ENCODE measurements at places on chromosomes 16 and 17.

GRCh38 chr16:84136331-84137125 is 8.4 kb downstream of the HSDL1 start:
- DNase-seq, result no peak

DNA sequence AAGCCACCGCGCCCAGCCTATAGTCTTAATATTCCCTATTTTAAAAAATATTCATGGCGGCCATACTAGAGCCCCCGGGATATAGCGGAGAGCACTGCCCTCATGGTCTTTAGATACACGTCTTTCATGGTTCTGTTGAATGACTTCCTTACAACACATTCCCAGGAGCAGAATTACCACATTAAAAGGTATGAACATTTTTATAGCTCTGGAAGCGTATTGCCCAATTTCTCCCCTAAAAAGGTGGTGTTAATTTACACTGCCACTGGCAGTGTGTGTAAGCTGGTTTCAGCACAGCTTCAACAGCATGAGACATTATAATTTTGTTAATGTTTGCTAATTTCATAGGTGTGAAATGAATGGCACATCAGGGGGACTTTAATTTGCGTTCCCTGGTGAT is 19.0 kb downstream of the C17orf100 start:
- no peak for DNase-seq

DNA sequence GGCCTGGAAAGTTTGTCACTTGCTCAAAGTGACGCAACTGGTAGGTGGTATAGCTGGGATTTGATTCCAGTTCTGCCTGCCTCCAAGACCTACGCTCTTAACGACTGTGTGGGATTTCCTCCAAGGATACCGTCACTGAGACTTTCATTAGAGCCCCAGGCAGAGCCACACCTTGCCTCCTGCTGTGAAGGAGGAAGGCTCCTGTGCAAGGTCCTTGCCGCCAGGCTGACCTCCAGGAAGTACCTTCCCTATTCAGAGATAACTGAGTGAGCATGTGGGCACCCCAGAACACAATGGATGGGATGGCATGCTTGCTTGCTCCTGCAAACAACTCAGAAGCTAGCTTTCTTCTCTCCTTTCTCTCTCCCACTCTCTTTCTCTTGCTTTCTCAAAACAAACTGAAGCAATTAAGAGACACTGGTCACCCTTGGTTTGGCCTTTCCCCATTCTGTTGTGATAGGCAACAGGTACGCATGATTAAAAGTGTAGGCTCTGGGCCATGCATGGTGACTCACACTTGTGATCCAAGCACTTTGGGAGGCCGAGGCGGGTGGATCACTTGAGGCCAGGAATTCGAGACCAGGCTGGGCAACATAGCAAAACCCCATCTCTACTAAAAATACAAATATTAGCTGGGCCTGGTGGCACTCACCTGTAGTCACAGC is 30.7 kb downstream of the CACNG3 start:
- no peak for DNase-seq

GRCh38 chr16:9081843-9082242 is 9.6 kb upstream of the HAPSTR1 start:
- DNase-seq, result no peak

DNA sequence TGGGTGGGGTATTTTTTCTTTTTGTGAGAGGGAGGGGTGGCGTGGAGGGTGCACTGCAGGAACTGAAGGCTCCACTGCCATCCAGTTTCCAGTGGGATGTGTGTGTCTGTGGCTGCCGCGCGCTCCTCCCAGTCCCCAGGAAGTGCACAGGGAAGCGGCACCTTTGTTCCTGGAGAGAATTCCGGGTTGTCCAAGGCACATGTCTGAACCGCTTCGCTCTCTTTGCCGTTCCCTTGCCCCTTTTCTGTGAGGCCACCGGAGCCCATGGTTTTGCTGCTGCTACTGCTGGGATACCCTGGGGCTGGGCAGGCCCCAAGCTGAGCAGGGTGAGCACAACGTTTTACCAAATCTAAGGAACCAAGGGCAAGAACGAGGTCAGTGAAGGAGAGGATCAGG is 19.5 kb downstream of the ACSF3 start:
- DNase-seq, result no peak

DNA sequence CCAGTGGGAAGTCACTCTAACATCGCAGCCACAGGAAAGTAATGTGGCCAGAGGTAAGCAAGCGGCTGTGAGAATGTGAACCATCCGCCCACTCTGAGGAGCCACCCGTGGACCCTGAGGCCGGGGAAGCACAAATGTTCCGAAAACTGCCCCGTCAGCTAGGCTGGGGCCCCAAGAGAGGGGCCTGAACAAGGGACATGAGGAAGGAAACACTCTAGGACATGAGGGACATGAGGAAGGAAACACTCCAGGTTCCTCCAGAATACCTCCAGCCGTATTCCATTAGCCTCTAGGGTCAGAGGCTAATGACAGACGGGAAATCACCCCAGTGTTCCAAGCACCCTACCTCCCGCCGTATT is 317 bp downstream of the TEFM start:
- no peak for DNase-seq

GRCh38 chr17:11334493-11334892 is 93.5 kb downstream of the SHISA6 start:
- no peak for DNase-seq

DNA sequence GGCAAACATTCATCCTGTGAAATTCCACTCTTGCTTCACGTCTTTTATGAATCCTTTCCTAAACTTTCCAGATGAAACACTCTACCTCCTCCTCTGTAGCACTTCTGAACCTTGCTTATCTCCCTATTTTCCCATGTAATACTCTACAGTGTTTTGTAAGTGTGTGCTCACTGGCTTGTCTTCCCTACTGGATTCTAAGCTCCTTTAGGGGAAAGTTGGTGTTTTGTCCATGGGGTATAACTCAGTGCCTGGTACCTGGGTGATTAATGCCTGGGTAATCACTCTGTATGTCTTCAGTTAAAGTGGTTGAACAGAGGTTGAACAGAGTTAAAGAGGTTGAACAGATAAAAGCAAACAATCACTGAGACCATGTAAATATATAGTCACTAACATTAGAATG is 3.8 kb upstream of the KAT7 start:
- DNase-seq, result no peak

DNA sequence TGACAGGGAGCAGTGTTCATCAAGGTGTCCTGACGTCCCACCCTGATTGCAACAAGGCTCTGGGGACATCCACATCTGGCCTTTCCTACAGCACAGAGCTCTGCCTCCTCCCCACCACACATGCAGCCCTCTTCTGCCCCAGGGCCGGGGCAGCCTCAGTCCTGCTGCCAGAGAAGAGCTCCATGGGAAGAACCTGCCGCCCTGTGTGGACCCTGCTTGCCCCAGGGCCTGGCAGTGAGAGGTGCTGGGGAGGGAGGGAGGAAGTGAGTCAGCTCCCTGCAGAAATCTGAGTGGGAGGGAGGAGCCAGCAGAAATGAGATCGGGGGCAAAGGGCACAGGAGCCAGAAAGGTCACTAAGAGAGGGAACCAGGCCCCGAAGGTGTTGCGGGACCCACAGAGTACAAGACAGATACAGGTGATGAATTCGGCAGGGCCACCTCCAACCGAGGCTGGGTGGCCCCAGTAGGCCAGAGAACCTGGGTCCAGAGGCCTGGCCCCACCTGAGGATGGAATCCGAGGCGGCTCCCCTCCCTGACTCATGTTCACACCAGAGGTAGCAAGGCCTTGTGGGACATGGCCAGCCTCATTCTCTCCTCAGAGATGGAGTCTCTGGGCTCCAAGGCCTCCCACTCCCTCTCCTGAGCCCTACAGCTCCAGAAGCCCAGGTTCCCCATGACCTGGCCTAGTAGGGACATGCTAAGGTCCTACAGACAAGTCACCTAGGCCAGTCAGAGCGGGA is 24.8 kb downstream of the MYO18A start:
- peak; percentile 44 for DNase-seq

GRCh38 chr17:73623247-73623646 is 21.0 kb downstream of the SDK2 start:
- no peak for DNase-seq

DNA sequence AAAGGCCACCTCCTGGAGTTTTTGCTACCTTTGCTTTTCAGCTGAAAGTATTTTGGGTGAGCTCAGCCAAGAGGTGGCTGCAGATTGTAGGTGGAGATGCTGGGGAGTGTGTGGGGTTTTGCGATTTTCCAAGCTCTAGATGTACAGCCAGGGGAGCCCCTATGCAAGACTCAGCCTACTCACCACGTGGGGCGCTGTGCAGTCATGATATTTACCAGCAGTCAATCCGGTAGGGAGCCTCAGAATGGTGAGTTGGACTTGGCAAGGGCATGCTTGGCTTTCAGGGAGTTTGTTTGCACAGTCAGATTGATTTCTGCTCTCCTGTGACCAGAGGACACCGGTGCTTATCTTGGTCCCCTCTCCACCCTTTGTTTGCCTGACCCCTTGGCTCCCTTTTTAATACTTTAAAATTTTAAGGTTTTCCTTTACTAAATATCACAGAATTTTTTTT is 175.3 kb downstream of the UTP18 start:
- no peak for DNase-seq

DNA sequence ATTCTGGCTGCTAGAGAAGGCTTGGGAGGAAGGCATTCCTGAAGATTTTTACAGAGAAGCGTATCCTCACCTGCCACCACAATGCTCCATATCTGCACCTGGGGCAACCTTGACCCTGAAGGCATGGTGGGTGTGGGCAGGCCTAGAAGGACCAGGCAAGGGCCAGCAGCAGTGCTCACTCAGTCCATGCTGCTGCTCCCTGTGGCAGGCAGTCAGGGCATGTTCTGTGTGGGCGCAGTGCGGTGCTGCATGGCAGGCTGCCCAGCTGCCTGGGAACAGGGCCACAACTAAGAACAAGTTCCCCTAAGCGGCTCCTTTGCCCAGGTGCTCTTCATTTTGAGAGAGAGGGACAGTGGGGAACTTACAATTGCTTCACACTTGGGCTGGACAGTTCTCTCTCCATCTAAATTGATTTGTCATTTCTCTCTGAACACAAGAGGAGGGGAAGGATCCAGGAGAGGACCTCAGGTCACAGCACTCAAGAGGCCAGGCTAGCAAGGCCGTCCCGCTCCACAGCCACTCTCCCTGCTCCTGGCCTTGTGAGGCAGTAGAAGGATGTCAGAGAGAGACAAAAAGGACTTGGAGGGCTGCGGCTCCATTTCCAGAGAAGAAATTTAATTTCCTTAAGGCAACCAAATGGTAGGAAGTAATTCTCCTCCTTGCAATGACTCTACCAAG is 158.8 kb downstream of the AATF start:
- no peak for DNase-seq

- DNase-seq, result no peak
Observed at GRCh38 chr17:47670064-47670463, 20.3 kb downstream of the KPNB1 start.

Data from T-cell (primary cell).